Fibroblast of villous mesenchyme (primary cell): ENCODE measurements at places on chromosomes 7 and 10.

GRCh38 chr10:132207536-132208461 is 21.1 kb downstream of the DPYSL4 start:
- no peak for DNase-seq

DNA sequence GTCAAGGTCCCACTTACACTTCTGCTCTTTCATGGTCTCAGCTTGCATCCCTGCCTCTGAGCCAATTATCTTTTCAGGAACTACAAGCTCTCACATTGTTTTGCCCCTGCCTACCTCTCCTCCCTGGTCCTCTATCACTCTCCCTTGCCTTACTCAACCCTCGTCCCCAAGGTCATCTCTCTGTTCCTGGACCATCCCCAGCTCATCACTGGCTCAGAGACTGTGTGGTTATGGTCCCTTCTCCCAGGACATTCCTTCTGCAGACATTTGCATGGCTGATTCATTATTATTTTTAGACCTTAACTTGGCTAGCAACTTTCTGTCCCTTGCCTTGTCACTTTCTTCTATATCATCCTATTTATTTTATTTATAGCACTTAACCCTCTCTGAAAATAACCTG is 17.8 kb upstream of the GPAM start:
- DNase-seq = no peak

- peak; percentile 70 for DNase-seq
Observed at GRCh38 chr7:150404172-150404804, 25.2 kb downstream of the ZNF775 start.

- peak; percentile 27 for DNase-seq
Observed at GRCh38 chr10:96271016-96271815, at the start of gene BLNK. Gene BLNK, minus strand, starts transcription at chr10:96271569. Its CDS starts 171 bp downstream, at chr10:96271398.

GRCh38 chr10:14185316-14186045 is 145.2 kb downstream of the FRMD4A start:
- peak; percentile 52 for DNase-seq
